Activated naive CD4-positive, alpha-beta T cell (primary cell): ENCODE measurements at places on chromosomes 1 and 21.

DNA sequence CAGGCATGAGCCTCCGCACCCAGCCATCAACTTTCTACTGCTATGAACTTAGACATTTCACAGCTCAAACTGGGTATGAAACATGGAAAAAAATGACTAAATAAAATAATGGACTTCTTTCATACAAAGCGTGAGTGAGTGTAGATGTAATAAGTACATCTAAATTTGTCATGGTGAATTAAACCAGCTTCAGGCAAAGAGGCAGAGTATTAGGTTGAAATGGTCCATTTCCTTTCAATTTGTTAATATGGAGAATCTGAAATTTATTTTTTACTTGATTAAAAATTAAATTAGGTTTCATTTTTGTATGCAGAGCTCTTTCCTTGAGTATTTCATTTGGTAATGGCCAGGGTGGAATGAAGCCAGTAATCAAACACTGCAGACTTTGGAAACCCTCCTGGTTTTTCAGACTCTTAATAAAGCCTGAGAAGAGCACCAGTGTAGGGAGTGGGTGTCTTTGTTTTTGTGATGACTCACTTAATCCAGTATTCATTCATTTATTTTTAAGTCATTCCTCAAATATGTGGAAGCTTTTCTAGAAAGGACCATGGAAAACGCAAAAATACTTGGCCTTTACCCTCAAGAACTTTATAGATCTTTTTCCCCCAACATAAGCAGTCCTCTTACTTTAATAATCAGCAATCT is 49.2 kb downstream of the ALG14 start:
- no peak for DNase-seq

DNA sequence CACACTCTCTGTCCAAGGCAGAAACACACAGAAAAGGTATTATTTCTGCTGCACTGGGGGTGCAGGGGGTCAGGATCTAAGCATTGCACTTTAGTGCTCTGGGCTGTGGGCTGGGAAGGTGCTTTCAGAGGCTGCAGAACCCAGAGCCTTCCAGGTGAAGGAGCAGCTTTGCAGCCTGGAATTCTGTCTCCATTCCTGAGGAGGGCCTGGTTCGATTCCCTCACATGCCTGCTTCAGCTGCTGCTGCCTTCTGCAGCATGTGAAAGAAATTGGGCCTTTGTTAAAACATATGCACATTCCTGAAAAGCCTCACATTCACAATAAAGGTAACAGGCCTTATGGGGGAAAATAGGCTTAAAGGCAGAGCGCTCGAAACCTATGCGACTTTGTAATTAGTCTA is 35.9 kb downstream of the VTCN1 start:
- DNase-seq = no peak

GRCh38 chr1:219160967-219161366 is 12.7 kb upstream of the LYPLAL1 start:
- DNase-seq = no peak

DNA sequence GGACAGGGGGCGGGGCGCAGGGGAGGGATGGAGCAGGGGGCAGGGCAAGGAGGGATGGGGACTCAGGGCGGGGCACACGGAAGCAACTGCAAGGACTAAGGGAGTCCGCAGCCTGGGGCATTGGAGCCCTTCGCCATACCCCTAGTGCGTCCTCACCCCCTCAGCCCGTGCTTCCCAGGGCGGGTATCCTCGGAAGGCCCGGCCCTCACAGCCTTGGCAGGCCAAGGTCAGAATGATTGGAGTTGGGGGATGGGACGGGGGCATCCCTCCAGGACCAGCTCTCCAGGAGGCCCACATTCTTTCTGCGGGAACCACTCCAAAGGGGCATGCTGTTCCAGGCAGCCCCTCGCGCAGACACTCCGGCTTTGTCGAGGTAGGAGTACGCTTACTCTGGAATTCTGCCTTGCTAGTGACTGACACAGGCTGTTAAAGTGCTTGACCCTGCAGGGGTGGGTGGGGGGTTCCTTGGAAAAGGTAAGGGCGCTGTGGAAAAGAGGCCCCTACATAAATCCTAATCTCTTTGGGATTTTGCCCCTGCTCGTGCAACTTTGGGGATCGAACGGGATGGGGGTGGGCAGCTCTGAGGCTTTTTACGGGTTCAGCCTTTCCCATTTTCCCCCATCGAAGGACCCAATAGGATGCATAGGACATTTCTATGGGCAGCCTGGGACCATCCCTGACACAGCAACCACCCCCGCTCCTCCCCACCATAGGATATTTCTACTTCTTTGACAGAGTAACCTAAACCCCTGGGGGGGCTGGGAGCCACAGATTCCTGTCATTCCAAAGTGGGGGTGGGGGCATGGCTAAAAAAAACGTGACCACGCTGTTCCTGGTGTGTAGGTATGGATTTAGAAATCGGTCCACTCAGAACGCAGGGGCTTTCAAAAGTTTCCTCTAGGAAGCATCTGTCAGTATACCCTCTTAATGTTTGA is 738 bp upstream of the TRIM11 start:
- no peak for DNase-seq

- DNase-seq = no peak
Measured at GRCh38 chr1:162136760-162137159, 67.3 kb downstream of the NOS1AP start.

DNA sequence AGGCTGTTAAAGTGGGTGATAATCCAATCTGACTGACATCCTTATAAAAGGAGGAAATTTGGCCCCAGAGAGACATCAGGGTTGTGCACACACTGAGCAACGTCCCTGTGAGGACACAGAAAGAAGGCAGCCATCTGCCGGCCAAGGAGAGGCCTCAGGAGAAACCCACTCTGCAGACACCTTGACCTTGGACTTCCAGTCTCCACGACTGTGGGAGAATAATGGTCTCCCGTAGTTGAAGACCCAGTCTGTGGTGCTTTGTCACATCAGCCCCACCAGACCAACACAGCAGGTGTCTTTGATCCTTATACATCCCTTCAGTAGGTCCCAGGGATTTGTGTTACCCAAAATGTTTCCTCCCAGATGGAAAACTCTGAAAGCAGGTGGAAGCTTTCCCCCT is 4.2 kb upstream of the DNAJC28 start:
- no peak for DNase-seq

- no peak for DNase-seq
Measured at GRCh38 chr1:90768826-90769225, 51.7 kb upstream of the BARHL2 start.

GRCh38 chr1:78383923-78384322 is 106.9 kb upstream of the PTGFR start:
- no peak for DNase-seq

- no peak for DNase-seq
Measured at GRCh38 chr1:42000766-42001165, 82.0 kb upstream of the HIVEP3 start.

GRCh38 chr1:33055210-33056008 is 18.7 kb upstream of the AK2 start:
- no peak for DNase-seq

GRCh38 chr1:203675596-203676347 is 49.1 kb downstream of the ATP2B4 start:
- DNase-seq = no peak

- DNase-seq = no peak
Measured at GRCh38 chr1:109350182-109350581, 43.4 kb upstream of the MYBPHL start.

DNA sequence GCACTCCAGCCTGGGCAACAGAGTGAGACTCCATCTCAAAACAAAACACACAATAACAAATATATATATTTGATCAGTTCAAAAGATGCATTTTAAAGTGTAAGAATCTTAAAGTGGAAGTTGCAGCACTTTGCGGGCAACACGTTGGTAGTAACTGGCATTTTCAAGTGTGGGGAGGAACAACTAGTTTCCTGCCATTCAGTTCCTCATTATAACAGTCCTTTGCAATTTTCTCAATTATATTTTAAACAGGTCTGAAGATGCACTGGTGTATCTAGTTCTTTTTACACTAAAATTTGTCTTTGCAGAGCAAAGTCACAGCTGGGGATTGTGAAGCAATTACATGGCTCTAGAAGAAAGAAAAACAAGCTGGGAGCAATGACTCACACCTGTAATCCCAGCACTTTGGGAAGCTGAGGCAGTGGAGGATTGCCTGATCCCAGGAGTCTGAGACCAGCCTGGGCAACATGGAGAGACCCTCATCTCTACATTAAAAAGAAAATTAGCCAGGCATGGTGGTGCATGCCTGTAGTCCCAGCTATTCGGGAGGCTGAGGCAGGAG is 25.3 kb downstream of the RRAGC start:
- DNase-seq = no peak

GRCh38 chr1:41325801-41326200 is 35.4 kb upstream of the FOXO6 start:
- no peak for DNase-seq

DNA sequence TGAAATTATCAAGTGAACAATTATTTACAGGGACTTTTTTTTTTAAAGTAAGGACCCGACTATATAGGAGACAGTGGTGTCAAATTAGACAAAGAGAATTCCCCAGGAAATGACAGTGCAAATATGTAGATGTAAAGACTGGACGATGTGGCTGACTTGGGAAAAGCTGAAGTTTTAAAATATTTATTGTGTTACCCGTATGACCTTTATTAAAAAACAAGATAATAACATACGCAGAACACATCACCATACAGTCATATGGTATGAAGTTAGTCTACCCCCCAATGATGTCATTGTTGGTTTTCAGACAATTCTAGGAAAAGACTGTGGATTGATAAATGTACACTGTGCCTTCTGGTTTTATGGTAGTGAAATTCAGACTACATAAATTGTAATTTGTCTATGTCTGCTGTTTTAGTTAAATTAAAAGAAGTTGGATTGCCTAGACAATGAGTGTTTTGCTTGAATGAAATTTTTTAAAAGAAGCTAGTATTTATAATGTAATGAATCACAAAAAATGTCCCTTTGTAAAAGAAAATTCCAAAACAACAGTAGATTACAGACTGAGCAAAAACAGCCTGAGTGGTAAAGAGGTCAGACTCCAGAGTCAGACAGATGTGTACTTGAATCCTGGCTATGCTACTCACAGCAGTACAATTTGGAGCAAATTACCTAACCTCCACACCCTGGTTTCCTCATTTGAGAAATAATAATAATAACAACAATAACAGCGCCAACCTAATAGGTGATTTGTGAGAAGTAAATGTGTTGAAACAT is 15.5 kb upstream of the PDC start:
- DNase-seq = no peak

DNA sequence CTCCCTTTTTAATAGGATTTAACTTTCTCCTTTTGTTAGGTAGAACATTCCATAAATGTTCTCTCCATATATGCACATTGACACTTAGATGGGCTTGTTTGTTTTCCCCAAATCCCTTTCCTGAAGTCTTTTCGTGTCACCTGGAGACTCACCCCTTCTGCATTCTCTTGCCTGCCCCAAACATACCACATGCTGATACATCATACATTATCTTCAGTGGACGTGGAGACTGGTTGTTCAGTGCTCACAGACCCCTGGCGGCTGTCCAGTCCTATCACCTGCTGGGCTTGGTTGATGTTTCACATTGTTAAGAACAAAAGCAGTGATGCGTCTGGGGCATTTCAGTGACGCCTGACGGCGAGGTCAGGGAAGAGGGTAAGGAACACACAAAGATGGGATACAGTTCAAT is 22.2 kb downstream of the FMOD start:
- no peak for DNase-seq

DNA sequence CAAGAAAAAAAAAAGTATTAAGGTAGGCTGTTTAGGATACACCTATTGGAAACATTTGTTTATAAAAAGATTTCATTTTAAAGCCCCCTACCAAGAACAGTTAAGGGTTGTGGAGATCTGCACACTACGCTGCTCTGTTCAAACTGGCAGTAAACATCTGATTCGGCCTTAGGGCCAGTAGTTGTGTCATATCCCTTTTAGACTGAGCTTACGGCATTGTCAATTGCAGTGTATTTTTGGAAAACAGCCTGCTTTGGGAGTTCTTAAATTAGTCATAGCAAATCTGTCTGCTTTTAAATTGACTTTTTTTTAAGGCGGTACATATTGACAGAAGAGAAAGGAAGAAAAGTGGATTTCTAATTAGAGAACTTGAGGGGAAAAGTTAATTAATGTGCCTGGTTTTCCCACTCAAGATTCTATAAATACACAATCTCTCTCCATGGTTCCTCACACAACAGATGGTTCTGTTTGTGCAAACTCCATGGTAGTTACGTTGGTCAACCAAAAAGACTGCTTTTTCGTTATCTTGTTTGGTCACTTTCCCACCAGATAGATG is 1.7 kb upstream of the ELK4 start:
- DNase-seq = no peak

GRCh38 chr1:82018319-82018718 is 217.6 kb downstream of the ADGRL2 start:
- no peak for DNase-seq

DNA sequence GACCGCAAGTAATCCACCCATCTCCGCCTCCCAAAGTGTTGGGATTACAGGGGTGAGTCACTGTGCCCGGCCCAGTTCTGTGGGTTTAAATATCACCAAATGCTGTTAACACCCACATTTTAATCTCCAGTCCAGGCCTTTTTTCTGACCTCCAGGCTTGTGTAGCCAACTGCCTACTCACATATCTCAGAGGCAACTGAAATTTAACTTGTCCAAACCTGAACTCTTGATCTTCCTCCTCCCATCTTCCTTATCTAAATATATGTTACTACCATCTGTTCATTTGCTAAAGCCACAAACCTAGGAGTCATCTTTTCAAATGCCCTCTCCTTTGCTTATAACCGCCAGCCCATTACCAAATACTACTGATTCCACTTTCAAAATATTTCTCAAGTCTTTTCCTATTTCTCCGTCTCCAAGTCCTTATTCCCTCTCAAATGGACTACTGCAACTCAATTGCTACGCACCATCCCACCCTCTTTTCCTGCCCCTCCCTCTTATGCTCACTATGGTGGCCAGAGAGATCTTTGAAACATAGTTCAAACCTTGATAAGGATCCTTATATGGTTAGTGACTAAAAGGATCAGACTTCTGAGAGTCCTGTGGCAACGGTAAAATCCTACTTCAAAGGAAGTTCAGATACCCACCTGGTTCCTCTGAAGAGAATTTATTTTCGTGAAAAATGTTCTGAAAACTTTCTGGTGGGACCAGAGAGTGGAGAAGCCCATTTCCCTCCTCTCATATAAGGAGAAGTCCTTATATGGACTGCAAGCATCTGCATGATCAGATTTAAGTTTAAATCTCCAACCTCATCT is 78.5 kb upstream of the CDC42BPA start:
- DNase-seq = no peak

- DNase-seq = no peak
Measured at GRCh38 chr1:214563881-214564280, 12.5 kb upstream of the PTPN14 start.

DNA sequence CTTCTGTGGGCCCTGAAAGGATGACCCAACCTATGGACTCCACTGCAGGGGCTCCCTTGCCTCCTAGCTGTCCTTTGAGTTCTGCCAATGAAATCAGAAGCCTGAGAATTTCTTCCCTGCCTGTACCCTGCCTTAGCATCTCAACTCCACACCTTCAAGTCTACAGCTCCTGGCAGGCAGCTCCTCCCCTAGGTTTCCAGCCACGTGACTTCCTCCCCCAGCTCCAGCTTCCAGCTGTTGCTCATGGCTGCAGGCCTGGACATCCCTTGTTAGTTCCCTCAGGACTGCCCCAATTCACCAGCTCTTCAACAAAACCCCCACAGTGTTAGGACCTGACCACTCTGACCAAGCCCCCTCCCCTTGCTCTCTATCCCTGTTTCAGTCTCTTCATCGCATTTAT is 2.4 kb downstream of the RCAN1 start:
- DNase-seq = no peak
